ENCODE measurements at places on chromosomes 11 and 22.

DNA sequence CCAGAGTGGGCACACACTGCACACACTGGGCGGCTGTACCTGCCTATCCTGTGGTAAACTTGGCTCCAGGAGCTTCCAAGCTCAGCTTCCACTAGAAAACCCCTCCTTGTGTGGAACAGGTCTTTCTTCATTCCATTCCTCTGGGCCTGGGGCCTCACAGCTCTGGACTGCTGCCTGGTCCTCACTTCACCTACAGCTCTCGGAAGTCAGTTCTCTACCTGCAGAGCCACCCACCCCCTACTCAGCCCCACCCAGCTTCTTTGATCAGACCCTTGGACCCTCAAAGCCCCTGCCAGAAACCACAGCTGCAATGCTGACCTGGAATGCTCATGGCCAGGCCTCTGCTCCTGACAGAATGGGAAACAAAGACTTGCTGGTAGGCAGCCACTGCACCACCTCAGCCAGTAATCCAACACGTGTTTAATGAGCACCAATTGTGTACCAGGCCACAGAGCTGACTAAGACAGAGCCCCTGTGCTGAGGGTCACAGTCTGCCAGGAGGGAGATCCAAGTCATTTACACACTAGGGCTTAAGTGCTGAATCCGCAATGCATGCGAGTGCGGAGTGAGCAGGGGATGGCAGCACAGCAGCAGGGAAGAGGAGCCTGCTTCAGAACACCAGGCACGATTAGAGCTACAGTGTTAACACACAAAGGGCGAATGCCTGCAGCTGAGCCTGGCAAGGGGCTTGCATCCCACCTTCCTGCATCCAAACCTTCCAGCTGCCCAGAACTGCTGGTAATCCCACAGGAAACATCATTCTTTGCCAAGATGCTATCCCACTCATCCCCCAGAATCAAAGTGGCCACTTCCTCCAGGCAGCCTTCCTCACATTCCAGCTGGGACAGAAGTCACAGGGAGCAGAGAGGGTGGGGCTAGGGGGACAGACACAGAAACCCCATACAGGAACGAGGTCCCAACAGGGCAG is 4.6 kb downstream of the GNB1L start:
- DNase-seq: no peak

- DNase-seq: no peak
Observed at GRCh38 chr11:64096835-64097234, 61.1 kb downstream of the FLRT1 start.

- DNase-seq: no peak
Observed at GRCh38 chr11:66595245-66595904, 2.4 kb downstream of the CCS start.

GRCh38 chr11:116707746-116708145 is 65.0 kb downstream of the BUD13 start:
- DNase-seq: no peak

DNA sequence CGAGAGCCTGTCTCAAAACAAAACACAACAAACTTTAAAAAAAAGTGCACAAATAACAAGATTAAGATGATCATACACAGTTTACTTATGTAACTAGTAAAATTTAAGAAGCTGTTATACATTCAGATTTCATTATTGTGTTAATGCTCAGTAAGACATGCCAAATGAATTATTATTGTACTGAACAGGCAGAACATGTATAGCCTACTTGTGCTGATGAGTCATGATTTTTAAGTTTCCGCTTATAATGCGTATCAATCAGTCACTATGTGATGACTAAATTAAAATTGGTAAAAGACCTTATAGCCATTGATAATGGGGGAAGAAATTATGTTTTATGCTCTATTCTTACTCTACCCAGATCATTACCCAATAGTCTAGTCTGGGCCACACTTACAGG is 20.5 kb upstream of the EXPH5 start:
- no peak for DNase-seq

- no peak for DNase-seq
Observed at GRCh38 chr11:95794086-95794485, 3.8 kb downstream of the CEP57 start.

- DNase-seq: no peak
Observed at GRCh38 chr22:27253108-27253902, 548.3 kb downstream of the MN1 start.

GRCh38 chr22:18058371-18059093 is 19.3 kb upstream of the PEX26 start:
- no peak for DNase-seq

- no peak for DNase-seq
Observed at GRCh38 chr11:65695459-65696241, 16.4 kb upstream of the KAT5 start.

DNA sequence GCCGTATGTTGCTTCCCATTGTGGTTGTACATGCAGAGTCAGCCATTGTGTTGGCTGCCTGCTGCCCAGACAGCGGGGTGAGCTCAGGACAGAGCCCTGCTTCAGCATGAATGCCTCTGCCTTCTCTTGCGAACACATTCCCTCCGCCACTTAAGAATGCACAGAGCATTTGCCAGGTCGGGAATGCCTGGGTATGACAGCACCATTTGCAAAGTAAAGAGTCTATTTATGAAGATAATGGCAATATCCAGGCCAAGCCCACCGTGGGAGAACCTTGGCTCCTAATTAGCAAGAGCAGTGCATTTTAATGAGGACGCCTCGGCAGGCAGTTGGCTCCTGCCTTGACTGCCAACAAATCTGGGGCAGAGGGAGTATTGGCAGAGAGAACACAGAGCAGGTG is 62.5 kb upstream of the SORL1 start:
- DNase-seq: no peak

DNA sequence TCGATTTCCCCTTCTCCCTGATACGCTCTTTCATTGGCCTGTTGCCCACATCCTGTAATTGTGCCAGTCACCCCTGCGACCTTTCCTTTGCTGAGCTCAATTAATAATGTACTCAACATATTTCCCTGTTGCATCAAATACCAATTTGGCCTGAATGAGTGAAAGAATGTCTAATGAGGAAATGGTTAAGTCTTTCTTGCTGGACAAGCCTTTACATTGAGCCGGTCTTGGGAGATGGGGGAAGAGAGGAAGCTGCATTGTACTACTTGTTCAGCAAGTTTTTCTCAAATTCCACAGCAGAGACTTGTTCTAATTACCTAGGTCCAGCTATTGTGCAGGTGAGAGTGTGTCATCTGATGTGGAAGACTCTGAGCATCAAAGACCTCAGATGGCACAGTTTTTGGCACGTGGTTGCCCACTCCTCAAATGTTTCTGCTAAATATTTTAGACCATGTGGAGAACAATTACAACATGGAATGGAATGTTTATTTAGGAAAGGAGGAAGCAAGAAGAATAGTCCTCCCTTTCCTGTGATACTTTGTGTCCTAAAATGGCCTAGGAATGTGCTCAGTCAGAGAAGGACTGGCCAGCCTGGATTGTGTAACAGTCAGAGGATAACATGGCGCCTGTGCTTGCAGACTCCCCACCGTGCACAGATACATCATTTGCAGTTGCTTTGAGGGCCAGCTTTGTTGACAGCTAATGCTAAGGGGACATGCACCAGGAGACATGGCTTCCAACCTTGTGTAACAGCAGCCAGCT is 129.5 kb upstream of the E2F8 start:
- no peak for DNase-seq

DNA sequence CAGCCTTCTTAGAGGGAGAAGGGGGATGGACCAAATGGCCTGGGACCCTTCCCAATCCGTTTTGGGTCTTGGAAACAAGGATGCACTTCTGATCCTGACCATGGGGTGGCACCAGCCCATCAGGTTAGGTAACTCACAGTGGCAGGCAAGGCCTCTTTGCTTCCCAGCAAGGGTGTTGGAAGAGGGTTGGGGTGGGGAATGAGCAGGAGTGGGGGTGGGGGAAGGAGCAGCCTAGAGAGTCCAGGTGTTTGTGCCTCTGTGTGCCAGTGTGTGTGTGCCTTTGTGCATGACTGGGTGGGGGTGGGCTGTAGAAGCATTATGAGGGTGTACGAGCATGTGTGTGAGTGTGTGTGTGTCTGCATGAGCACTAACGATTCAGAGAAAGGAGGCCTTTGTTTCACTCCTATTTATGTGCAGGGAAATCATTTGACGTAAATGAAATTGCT is 213.1 kb downstream of the INSC start:
- DNase-seq: peak; percentile 27

Data from RPMI8226 (cell line).